ENCODE measurements at places on chromosomes 6 and 20.
A peak's percentile ranks its signal among the peaks of the same experiment; 100 is the strongest.

DNA sequence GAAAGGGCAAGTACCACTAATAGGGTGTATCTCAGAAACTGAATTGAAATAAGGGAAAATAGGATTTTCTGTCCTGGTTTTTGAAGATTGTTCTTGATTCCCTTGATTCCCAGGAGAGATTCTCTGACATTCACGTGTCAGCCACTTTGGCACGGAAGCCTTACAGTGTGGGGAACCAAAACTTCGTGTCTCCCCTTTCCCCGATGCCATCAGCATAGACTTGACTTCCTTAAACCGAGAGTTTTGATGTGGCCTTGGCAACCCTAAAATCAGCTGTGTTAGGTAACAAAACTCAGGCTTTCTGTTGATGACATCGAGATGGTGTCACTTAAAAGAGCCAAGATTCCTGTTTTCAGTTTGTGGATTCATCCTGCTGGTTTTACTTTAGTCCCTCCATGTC, 7.5 kb downstream of the HMGN4 start:
- DNase-seq: no peak

DNA sequence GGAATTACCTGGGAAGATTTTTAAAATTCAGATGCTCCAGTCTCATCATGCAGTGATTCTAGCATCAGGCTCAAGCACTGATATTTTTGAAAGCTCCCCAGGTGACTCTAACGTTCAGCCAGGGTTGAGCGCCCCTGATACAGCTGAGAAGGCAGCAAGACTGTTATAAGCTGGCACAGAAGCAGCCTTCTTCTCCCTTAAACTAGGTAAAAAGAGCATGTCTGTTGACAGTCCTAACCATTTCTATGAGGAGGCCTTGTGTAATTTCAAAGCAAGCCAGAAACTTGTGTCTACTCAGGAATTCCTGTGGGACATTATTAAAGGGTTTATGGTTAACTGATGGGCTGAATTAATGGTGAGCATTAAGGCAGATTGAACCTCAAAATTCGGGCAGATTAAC, 141.9 kb downstream of the PDE7B start:
- no peak for DNase-seq

DNA sequence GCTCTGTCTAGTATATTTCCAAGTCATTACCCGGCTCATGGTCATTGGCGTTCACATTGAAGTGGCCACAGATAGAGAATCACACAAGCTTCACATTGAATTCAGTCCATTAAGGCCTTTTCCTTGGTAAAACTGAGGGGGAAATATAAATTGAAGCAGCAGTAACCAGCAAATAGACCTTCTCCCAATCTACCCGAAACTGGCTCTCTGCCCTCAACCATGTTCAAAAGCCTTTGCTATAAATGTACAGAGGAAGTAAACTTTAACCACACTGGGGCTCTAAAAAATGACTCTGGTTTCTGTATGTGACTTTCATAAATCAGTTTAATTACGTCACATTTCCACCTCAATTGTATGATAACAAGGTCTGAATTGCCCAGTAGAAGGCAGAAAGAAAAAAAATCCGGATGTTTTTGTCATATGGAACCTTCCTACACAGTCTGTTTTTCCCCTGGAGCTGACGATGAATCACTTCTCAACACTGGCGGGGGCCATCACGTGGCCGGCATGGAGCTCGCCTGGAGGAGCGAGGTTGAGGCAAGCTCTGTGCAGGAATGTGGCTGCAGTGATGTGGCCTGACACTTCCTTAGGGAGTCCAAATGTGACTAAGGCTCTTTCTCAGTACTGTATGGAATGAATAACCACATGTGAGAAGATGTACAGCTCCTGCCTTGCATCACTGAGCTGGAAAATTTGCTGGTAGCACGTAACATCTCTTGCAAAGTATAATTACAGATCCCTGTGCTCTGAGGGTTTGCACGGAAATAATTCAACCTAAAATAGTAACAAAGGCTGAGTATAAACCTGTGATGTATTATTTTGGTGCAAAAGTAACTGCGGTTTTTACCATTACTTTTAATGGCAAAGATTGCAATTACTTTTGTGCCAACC, 58.6 kb upstream of the SNX9 start:
- peak; percentile 84 for DNase-seq

- DNase-seq: no peak
Observed at GRCh38 chr6:114075300-114075699, 104.4 kb upstream of the HDAC2 start.

GRCh38 chr6:159828074-159828473, 28.0 kb downstream of the PNLDC1 start:
- DNase-seq: no peak

- peak; percentile 7 for DNase-seq
Observed at GRCh38 chr20:33145521-33145920, 22.4 kb upstream of the BPIFA2 start.
